Activated CD8-positive, alpha-beta memory T cell treated with anti-CD3 and anti-CD28 coated beads for 1 hour (primary cell): ENCODE measurements at places on chromosomes 12 and 14.

DNA sequence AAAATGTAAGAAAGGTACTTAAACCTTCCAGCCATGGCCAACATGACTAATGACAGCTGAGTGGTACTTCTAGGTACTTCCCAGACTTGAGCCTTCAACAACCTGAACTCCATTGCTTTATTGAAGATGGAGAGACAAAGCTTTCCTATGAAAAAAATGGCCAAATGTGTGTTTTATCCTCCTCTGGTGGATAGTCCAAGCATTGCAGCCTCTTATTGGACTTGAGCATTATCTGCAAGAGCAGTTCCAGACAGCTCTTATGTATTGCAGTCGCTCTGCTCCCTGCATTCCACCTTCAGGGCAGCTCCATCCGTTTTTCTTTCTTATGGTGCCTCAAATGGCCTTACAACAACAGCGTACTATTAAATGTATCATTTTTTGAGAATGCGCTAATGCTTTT lies 588.2 kb downstream of the NRXN3 start:
- DNase-seq, result no peak

- no peak for DNase-seq
Observed at GRCh38 chr12:61894168-61894567, 366.0 kb upstream of the USP15 start.

- DNase-seq, result no peak
Observed at GRCh38 chr12:63036216-63036973, 101.4 kb upstream of the PPM1H start.

GRCh38 chr12:78672033-78672432 lies 192.5 kb upstream of the SYT1 start:
- no peak for DNase-seq

DNA sequence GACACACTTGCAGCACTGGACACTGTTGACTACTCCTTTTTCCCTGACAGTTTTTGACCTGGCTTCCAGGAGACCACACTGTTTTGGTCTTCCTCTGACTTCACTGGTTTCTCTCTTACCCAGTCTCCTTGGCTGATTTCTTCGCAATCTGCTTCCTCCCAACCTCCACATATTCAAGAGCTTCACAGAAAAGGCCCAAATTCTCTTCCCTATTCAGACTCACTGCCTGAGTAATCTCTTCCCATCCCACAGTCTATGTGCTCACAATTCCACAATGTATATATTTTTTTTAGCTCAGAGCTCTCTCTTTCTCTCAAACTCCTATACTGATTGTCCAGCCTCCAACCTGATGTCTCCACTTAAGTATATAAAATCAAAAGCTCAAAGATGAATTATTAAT lies 115.4 kb downstream of the SINHCAF start:
- no peak for DNase-seq
